ENCODE measurements at places on chromosomes 2 and 18.

DNA sequence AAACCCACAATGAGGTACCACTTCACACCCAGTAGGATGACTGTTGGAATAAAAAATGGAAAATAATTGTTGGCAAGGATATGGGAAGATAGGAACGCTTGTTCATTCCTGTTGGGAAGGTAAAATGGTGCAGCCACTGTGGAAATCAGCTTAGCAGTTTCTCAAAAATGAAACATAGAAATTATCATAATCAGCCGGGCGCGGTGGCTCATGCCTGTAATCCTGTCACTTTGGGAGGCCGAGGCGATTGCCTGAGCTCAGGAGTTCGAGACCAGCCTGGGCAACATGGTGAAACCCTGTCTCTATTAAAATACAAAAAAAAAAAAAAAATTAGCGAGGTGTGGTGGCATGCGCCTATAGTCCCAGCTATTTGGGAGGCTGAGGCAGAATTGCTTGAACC, 23.4 kb downstream of the AMER3 start:
- no peak for DNase-seq

DNA sequence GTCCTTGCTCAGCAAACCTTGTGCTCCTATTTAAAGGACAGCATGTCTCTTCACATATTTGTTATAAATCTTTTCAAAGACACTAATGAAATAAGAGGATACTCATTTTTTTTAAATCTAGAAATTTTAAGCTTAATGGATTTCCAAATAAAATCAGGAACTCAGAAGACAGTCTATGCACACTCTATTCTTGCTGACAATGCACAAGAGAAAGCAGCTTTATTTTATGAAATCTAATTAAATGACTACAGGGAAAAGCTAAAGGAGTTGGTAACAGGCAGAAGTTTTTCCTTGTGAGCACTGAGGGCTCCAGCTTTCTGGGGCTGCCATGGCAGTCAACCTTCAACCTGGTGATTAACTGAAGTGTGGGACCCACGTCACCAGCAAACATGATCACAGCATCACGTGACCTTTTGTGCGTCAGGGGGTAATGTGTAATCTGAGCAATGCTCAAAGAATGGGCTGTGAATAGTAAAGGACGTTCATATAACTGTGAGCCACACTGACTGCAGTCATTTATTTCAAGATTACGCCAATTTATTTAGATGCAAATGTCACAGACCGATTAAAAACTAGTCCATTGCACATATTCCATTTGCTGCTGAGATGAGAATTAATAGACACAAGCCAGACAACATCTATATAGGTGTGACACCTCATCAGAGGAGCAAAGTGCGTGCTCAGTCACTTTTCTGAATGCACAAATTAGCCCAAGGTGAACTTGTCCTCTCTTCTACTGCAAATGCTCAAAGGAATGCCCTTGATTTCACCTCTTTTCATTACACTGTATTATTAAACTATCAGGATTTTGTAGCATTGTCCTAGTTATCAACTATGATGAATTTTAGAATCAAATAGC, 11.6 kb upstream of the DNER start:
- DNase-seq, result no peak

GRCh38 chr18:61154866-61155265, 178.4 kb upstream of the CDH20 start:
- DNase-seq, result no peak

- DNase-seq, result no peak
Measured at GRCh38 chr2:153455861-153456260, 22.7 kb downstream of the RPRM start.

DNA sequence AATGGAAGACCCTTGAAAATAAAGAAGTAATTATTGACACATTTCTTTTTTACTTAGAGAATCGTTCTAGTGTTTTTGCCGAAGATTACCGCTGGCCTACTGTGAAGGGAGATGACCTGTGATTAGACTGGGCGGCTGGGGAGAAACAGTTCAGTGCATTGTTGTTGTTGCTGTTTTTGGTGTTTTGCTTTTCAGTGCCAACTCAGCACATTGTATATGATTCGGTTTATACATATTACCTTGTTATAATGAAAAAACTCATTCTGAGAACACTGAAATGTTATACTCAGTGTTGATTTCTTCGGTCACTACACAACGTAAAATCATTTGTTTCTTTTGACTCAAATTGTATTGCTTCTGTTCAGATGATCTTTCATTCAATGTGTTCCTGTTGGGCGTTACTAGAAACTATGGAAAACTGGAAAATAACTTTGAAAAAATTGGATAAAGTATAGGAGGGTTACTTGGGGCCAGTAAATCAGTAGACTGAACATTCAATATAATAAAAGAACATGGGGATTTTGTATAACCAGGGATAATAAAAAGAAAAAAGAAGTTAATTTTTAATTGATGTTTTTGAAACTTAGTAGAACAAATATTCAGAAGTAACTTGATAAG, 3.3 kb downstream of the PMAIP1 start:
- DNase-seq, result no peak

- no peak for DNase-seq
Measured at GRCh38 chr18:66168685-66169235, 417.9 kb downstream of the CDH7 start.
